ENCODE measurements at places on chromosomes 5 and 9.

DNA sequence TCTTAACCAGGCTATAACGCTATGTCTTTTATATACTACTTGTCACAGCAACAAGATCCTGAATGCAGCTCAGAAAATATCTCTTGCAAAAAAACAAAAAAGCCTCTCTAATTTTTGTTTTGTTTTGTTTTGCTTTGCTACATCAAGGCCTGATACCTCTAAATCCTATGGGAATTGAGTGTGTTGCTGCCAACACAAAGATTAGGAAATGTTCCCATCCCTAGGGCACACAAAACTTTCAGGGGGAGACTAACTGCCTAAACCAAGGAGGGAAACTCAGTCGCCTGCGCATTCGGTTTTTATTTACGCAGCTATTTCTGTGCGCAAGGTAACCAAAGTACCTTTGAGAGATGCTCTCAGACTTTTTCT is 1.7 kb downstream of the SSBP2 start:
- DNase-seq: no peak

GRCh38 chr5:100472091-100472490 is 63.1 kb upstream of the FAM174A start:
- no peak for DNase-seq

GRCh38 chr5:54861212-54861894 is 124.0 kb downstream of the ESM1 start:
- DNase-seq: no peak

DNA sequence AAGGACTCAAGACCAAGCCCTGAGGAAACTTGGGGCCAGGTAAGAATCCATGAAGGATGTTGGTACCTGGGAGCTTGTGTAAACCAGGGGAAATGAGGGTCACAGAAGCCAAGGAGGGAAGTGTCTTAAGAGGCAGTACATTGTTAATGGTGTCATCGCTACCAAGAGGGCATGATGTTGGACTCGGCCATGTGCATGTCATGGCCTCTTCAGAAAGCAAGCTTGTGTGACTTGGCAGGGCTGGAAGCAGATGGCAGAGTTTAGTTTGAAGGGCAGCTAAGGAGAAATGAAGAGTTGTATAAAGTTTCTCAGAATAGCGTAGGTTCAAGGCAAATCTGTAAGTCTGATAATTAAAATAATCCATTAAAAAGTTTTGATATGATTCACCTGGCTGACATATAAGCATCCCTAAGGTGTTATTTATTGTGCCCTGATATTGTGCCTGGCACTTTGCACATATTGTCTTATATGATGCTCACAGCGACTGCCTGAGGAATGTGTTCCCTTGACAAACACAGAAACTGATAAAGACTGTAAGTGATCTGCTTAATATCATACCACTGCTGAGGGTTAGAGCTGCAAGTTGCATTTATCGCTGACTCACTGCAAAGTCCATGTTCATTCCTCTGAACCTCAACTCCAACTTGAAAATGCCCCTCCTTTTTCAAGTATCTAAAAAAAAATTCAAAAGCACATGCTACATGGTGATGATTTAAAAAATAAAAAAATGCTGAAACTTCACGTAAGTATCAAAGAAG is 81.3 kb upstream of the PTPN3 start:
- DNase-seq: no peak

GRCh38 chr9:9942764-9943424 is 669.9 kb downstream of the PTPRD start:
- no peak for DNase-seq

DNA sequence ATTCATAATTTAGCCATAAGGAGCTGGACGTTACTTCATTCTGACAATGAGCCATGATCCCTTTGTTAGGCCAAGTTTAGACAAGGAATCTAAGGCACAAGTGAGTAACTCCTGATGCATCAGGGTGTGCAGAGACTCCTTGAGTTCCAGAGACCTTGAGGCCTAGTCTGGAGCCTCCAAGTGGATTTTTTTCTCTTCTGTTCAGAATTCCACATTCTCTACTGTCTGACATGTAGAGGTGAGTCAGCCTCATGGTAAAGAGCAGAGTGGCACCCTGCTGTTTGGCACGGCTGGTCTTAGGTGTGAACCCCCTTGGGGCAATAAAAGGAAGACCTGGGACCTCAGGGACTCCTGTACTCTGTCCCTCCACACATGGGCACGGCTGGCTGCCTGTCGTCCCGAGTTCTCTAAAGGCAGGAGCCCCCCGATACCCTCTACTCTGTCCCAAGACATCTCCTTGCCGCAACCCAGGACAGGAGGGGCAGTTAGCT is 22.0 kb upstream of the TGFBI start:
- DNase-seq: no peak

- no peak for DNase-seq
Observed at GRCh38 chr9:128335914-128336313, 4.4 kb upstream of the SLC27A4 start.

DNA sequence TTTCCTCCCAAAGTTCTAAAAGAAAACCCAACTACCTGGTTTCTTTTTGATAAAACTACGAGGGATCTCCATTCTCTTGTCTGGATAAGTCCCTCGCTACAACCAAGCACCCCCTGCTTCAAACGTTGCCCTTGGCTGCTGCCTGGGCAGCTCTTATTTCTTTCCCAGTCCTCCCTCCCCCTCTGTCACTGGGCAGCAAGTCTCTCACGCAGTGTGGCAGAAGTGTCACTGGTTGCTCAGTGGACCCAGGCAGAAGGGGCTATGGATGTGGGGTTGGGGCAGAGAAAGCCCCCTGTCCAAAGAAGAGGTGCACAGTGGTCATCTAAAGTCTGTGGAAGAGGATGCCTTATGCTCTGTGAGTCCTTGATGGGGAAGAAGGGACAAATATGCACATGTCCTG is 7.2 kb upstream of the SMIM32 start:
- no peak for DNase-seq

DNA sequence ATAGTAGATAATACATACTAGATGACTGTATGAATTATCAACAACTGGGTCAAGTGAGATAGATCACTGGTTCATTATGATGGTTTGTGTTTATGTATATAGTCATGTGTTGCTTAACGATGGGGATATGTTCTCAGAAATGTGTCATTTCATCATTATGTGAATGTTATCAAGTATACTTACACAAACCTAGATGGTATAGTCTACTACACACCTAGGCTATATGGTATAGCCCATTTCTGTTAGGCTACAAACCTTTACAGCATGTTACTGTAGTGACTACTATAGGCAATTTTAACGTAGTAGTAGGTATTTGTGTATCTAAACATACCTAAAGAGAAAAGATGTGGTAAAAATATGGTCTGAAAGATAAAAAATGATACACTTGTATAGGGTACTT is 31.0 kb downstream of the TMEM38B start:
- DNase-seq: no peak

DNA sequence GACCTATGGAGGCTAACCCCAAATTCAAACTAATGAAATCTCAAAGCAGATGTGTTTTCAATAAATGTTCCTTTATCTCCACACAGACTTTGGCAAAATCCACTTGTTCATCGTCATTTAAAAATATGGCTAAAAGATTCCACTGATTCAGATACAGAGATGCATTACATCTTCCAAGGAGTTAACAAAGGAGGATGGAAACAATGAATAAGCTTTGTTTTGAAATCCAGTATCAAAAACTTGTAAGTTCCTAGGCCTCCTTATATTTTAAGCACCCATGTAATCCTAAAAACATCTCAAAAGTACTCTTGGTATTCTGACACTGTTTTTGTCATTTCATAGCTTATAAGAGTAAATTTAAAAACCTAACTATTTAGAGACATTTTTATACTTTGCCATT is 345.6 kb upstream of the ACTBL2 start:
- DNase-seq: no peak

DNA sequence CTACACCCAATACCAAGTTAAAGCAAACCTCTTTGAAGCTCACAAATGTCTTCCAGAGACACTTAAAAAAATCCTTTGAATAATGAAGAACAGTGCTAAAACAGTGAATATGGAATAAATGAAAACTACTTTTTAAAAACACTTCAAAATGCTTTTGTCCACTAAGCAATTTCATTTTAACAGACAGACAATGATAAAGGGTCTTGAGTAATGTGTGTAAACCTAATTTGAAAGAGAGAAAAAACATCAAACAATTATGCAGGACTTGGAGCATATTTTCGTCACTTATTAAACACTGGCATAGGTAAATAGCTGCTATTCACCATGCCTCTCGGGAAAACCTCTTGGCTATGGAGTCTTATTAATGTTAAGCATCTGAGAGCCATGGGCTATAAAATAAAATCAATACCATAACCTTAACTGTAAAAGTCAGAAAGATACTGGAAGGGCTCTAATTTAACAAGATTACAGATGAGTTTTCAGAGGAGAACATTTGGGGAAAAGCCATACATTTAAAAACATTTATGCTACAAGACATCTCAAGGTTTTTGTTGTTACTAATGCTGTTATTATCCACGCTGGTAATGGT is 177.8 kb downstream of the NFIB start:
- no peak for DNase-seq

Data from cortex of kidney (tissue), 1 donor.